ENCODE measurements at places on chromosomes 2 and 18.

- no peak for DNase-seq
Measured at GRCh38 chr18:79944126-79944731, 7.2 kb downstream of the SLC66A2 start.

DNA sequence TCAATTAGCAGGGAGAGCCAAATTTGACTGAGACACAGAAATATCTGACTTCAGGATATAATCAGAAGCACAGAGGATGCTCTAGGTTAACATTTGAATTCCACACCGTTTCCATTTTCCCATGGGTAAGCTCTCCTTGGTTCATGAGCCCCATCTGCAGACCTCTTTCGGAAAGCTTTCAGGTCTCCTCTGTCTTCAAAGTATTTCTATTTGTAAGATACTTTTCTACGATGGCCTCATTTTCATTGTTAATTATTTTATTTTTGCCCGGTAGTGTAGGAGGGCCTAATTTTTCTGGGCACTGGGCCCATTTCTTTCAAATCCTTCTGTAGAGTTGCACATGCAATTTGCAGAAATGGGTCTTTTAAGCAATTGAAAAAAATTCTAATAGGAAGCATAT is 53.8 kb downstream of the LRPPRC start:
- no peak for DNase-seq

GRCh38 chr18:43389163-43389562 is 111.9 kb upstream of the SYT4 start:
- DNase-seq, result no peak

DNA sequence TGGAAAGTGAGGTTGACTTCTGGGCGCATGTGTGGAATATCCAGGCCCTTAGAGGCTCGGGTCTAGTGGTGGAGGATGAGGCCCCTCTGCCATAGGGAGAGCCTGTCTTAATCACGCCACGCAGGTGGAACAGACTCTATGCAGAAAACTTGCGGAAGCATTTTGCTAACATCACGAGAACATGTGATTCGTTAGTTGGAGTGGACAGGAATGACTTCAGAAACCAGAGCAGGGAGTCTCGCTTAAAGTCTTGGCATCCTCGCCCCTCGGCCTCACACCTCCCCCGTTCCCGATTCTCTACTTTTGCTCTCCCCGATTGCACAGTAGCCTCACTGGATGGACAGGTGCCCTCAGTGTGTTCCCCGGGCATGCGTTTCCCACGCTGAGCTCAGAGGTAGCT is 333.4 kb downstream of the GBX2 start:
- DNase-seq, result no peak

GRCh38 chr2:149466635-149467034 is 120.9 kb downstream of the MMADHC start:
- DNase-seq, result no peak

GRCh38 chr18:75220551-75221355 is 10.2 kb downstream of the TSHZ1 start:
- no peak for DNase-seq

DNA sequence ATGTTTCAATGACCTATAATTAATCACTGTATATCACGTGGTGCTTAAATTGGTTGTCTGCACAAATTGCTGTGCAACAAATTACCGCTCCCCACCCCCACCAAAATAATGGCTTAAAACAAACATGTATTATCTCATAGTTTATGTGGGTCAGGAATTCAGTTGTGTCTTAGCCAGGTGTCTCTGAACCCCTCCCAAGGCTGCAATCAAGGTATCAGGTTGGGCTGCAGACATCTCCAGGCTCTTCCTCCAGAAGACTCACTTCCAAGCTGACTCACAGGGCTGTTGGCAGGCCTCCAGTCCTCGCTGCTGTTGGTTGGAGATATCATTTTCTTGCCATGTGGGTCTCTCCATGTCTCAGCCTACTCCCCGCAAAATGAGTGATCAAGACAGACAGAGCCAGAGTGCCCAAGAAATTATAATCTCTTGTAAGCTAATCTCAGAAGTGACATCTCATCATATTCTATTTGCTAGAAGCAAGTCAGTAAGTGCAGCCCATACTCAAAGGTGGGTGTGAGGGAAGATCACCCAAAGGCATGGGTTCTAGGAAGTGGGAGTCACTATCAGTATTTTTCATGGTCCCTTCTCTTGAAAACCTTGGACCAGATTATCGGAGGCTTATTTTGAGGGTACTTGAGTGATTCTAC is 38.4 kb downstream of the SPC25 start:
- DNase-seq, result no peak

- DNase-seq, result no peak
Measured at GRCh38 chr2:57878171-57878865, 168.3 kb upstream of the VRK2 start.

DNA sequence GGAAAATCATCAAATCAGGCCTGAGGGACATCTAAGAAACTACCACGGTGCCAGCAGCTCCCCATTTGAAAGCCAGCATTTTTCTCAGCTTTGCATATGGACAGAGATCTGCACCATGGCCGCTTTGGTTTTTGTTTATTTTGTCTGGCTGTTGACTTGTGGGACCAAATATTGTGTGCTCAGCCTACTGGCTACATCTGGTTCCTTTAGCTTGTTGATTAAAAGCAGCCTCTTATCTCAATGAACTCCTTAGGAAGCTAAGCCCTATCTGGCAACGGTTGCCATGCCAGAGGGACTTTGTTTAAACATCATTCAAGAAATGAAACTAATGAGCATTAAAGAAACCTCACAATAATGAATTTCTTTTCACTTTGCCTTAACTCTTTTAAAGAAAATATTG is 32.4 kb upstream of the CCDC150 start:
- no peak for DNase-seq

DNA sequence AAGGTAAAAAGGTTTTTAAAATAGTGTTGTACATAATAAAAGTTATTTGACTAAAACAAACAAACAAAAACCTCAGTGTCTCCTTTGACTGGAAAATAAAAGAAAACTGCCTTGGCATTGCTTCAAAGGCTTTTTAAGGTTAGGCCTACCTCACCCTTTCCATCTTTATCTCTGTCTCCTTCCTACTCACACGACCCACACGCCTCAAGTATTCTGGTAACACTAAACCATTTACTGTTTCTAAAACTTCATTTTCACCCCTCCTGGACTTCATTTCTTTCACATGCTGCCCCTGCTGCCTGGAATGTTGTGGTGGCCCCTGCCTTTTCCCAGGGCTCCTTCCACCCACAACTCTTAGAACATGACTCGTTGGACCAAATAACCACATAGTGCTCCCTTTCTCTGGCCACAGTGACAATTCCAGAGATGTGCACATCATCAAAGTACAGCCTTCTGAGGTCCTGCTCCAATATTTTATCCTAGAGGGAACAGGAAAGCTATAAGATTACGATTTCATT is 54.0 kb downstream of the ERBB4 start:
- DNase-seq, result no peak

DNA sequence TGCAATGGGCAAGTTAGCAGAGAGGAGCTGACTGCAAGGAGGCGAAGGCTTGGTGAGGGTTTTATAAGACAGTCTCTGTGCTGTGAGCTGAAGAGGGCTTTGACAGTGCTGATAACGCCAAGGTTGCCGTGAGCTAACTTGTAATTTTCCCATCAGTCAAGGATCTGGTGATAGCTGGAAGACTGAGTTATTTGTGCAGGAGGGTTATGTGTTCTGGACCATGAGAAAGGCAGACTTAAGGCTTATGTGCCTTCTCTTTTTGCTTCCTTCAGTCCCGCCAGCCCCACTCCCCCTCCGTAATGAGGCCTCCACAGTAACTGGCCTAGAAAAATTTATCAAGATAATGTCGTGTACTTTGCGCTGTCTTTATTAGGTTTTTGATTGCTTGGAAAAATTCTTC is 94.6 kb downstream of the RTP5 start:
- no peak for DNase-seq

GRCh38 chr2:215218587-215219577 is 80.5 kb upstream of the ABCA12 start:
- no peak for DNase-seq

GRCh38 chr2:207091176-207091575 is 74.6 kb downstream of the KLF7 start:
- no peak for DNase-seq

DNA sequence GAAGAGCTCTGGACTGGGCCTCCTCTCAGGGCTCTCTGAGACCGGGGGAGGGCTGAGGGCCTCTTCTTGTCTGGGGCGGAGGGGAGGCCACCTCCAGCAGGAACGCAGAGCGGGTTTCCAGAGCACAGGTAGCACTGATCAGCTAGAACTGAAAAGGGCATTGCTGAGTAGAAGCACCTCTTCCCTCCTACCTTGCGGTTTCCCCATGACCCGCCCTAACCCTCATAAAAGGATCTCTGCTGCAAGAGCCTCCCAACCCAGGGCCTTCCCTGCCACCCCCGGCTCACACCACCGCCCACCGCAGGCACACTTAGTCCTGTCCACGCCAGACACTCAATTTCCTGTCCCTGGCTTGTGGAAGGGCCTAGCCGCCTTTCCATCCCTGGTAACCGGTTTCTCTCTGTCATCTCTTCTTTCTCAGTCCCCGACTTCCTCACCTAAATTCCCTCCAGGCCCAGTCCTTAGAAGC is 966 bp downstream of the ADCY3 start:
- peak; percentile 26 for DNase-seq

- DNase-seq, result no peak
Measured at GRCh38 chr18:75215663-75216062, 5.1 kb downstream of the TSHZ1 start.

DNA sequence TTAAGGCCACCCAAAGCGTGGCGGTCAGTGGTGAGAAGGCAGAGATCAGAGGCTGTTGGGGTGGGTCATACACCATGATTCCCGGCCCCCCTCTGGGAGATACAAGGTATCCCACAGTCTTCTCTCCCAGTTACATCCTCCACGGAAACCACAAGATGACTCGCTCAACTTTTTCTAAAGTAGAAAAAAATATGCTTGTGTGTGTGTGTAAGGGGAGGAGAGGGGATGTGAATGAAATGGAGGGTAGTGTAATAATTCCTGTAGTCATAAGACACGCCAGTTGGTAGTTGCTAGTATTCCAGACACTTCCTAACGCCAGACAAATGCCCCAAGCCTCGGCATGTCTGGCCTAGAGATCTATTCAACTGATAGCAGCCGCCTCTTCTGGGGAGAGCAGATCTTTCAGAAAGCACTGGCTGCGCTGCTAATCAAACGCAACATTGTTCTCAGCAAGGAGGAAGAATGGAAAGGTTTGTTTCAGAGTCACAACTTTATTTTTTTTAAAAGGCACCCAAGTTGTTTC is 143.5 kb downstream of the TGIF1 start:
- peak; percentile 72 for DNase-seq

- no peak for DNase-seq
Measured at GRCh38 chr2:115763601-115764000, 1321.2 kb downstream of the DPP10 start.

DNA sequence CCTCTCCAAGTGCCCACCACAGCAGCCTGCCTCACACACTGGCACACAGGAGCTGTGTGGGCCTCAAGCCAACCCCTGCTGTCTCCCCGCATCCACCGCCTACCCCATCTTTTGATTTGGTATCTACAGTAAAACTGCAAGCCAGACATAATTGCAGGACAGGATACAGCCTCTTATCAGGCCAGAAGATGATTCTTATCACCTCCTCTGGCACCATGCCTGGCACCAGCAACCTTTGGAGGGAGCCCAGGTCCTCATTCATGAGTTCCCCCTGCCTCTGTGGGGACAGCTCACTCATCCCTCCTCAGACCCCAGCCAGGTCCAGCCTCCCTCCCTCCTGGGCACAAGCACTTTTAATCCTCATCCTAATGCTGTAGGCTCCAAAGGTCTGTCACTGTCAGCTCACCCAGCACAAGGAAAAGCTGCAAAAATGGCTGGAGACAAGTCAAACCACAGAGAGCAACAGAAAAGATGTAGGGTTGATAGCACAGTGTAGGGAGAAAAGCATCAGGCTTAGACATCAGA is 9.7 kb downstream of the RAB11FIP5 start:
- no peak for DNase-seq

DNA sequence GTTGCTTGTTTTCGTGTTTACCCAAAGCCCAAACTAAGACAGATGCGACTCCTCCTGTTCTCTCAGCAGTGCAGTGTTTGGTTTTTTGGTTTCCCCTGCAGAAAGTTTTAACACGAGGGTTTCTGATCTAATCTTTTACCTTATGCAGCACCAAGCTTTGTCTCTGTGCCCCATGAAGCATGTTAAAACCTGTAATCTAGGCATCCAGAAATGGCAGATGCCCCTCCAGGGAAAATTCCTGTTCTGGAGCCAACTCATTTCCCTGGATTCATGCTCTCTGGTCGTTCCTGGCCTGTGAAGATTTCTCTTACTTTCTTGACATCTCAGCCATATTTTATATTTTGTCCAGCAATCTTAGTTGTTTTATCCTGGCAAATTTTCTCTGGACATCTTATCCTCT is 91.5 kb downstream of the LTBP1 start:
- no peak for DNase-seq

GRCh38 chr2:8004250-8004681 is 677.6 kb upstream of the ID2 start:
- no peak for DNase-seq

DNA sequence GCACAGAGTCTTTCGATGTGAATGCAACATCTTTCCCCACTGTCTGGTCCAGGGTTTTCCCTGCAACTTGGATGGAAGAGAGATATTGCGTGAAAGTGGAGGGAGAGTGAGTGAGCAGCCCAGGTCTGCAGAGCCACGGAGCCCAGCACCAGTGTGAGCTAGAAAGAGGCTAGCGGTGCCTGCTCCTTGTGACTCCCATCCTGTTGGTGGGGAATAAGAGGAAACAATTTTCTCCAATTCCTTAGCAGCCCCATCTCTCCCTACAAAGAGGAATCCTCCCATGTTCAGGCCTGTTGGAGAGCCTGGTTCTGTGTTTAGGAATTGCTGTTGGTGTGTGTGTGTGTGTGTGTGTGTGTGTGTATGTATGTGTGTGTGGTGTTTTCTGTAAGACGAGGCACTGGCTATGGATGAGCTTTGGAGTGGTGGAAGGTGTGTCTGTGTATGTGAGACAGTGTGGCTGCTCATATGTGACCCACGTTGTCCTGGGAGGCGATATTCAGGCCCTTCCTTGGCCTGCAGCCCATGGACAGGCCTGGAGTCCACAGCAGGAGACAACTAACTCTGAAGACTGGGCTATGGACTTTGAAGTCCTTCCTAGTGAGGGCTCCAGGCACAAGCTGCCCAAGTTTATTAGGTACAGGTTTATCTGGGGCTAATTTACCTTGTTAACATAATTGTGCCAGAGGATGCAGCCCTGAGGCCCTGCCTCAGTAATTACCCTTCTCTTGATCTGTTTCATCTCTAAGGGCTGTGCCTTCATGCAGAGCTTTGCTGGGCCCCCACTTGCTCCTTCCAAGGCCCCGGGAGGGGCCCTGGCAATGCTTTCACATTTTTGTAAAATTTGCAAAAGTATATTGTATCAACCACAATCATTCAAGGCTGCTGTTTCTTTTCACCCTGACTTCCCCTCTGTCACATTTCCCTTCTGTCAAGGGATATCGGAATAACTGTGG is 88.6 kb upstream of the HAAO start:
- DNase-seq, result no peak

DNA sequence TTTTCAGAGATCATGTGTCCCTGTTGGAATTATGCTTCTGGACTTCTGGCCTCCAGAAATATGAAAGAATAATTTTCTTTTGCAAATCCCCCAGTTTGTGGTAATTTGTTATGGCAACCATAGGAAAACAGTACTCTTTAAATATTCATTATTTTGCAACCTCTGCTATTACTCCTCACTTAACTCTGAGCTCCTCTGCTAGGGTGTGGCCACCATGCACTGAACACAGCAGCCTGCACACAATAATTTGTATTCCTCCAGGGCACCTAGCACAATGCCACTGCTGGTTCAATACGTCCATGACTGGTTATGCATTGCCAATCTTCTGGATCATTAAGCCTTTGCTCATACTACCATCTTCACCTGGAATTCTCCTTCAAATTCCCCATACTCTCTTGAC is 232.0 kb downstream of the CNTNAP5 start:
- DNase-seq, result no peak

GRCh38 chr2:68730828-68731227 is 3.8 kb upstream of the ARHGAP25 start:
- DNase-seq, result no peak

Data from T47D (cell line).